ENCODE measurements at places on chromosomes 4 and X. TPM values are rescaled to one million over a fixed set of nuclear protein-coding genes. Genes with fewer than 3 reads are reported as not detected.
A peak's percentile ranks its signal among the peaks of the same experiment; 100 is the strongest.

PPM1K gene
- 78.1 TPM for total RNA-seq

BEND4 gene
- total RNA-seq: 0.11 TPM

UGT2B10 gene
- total RNA-seq: not detected

P2RY4 gene
- 0.20 TPM for total RNA-seq

- H3K27ac ChIP-seq: no peak overlapping the region
- H3K36me3 ChIP-seq: peaks cover 5% of the 10 kb centered on the region
- no peaks in the 10 kb centered on the region for H3K27me3 ChIP-seq
- no peaks in the 10 kb centered on the region for H3K4me1 ChIP-seq
- H3K4me3 ChIP-seq: no peak overlapping the region
Measured at GRCh38 chr4:26753617-26754016, 107.0 kb upstream of the STIM2 start.

DNA sequence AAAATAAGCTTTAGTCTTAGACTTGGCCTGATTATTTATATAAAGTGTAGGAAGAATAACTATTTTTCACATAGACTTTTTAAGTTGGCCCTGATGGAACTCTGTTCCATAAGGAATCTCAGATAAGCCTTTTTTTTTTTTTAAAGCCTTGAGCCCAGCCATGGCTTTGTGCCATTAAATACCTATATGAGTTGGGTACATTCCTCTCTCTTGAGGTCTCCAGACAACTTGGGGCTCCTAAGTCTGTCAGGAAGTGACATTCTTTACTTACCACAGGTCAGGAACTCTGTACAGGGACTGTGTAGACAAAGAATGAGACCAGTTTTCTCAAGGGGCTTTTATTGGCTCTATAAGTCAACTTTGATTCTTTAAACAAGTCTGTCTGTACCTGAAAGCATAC, 27.1 kb upstream of the IGFBP7 start:
- H3K4me3 ChIP-seq: no peak overlapping the region
- no peaks in the 10 kb centered on the region for H3K36me3 ChIP-seq
- peaks cover 8% of the 10 kb centered on the region for H3K27me3 ChIP-seq
- no peaks in the 10 kb centered on the region for H3K4me1 ChIP-seq
- H3K27ac ChIP-seq: no peak overlapping the region

PLRG1 gene
- total RNA-seq: 41.1 TPM

IRF2 gene
- total RNA-seq: 14.9 TPM

GRCh38 chr4:79689740-79690139, 281.7 kb upstream of the GK2 start:
- H3K4me3 ChIP-seq: no peak overlapping the region
- H3K27me3 ChIP-seq: no peaks in the 10 kb centered on the region
- H3K27ac ChIP-seq: no peak overlapping the region
- no peak for DNase-seq
- no peaks in the 10 kb centered on the region for H3K4me1 ChIP-seq

DNA sequence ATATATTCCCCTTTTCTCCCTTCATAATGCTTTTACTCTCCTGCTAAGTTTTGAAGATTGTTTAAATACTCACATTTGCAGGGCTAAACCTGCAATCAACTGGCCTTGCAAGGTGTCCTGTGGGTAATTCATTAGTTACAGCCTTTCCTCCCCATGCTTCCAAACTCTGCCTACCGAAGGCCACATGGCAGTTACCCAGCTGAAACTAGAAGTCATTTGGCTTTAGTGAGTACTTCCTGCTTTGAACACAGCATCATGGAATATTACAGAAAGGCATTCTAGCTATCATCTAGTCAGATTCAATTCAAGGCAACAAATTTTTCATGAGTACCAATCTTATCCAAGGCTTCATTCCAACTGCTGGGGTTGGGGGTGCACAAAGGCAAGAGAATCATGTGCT, 55.6 kb downstream of the SRPX start:
- H3K4me1 ChIP-seq: no peaks in the 10 kb centered on the region
- H3K27ac ChIP-seq: no peak overlapping the region
- H3K36me3 ChIP-seq: no peaks in the 10 kb centered on the region
- no peak for DNase-seq
- no peak overlapping the region for H3K4me3 ChIP-seq

CENPVL2 gene
- total RNA-seq: not detected

SORCS2 gene
- total RNA-seq: not detected

DNA sequence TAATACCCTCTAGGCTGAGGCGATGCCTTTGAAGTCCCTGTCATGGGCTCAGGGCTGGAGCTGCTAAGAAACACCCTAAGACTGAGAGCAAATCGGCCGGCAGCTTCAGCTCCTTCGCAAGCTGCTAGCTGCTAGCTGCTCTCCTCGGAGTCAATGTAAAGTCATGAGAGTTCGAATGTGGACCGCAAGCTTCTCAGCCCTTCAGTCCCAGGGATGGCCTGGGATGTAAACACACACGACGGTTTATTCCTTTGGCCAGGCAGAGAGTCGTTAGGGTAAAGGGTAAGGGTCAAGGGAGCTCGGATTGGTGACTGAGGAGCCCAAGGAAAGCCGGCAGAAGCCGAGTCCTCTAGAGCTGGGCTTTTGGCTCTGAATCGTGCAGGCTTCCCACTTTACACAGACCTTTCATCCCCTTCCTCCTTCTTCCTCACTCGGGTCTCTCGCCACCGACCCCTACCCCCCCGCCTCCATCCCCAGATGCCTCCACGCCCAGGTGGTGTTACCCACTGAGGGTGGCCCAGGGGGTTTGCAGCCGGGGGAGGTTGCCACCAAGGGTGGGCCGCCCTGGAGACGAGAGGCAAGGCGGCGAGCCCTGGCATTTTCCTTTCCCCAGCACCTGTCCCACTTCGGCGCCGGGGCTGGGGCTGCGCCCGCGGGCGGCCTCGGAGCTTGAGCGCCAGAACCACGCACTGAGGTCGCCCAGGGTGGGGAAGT, 3.1 kb upstream of the BCORL1 start:
- peaks cover 28% of the 10 kb centered on the region for H3K4me1 ChIP-seq
- H3K4me3 ChIP-seq: no peak overlapping the region
- H3K36me3 ChIP-seq: no peaks in the 10 kb centered on the region
- DNase-seq: no peak
- H3K27ac ChIP-seq: no peak overlapping the region

VCX3A gene
- total RNA-seq: not detected

MAP7D2 gene
- total RNA-seq: 0.11 TPM

- no peak overlapping the region for H3K4me3 ChIP-seq
- no peaks in the 10 kb centered on the region for H3K4me1 ChIP-seq
- no peak for DNase-seq
- H3K27ac ChIP-seq: no peak overlapping the region
- no peaks in the 10 kb centered on the region for H3K27me3 ChIP-seq
Measured at GRCh38 chr4:56307423-56307822, 79.9 kb downstream of the AASDH start.

GRCh38 chr4:170391066-170391740, 301.4 kb upstream of the AADAT start:
- no peak overlapping the region for H3K4me3 ChIP-seq
- no peaks in the 10 kb centered on the region for H3K36me3 ChIP-seq
- H3K27ac ChIP-seq: no peak overlapping the region

CYSLTR1 gene
- total RNA-seq: 7.4 TPM

DNA sequence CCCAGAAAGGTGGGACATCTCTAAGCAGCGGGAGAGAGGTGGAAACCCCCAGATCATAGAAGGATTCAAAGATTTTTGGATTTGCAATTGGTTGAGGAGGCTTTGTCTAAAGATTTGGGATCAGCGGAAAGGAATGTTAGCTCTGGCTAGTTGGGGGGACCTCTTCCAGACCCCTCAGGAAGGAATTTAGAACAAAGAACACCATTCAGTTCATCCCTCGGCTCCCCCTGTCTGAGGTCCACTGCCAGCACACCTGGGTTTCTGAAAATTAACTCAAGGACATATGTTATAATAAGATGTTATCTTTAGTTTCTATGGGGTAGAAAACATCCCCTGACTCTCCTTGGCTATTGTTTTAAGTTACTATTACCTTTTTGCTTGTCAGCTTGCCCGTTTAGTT, 163.6 kb downstream of the CEP135 start:
- H3K4me3 ChIP-seq: no peak overlapping the region
- DNase-seq: no peak
- no peaks in the 10 kb centered on the region for H3K36me3 ChIP-seq
- H3K4me1 ChIP-seq: no peaks in the 10 kb centered on the region

DNA sequence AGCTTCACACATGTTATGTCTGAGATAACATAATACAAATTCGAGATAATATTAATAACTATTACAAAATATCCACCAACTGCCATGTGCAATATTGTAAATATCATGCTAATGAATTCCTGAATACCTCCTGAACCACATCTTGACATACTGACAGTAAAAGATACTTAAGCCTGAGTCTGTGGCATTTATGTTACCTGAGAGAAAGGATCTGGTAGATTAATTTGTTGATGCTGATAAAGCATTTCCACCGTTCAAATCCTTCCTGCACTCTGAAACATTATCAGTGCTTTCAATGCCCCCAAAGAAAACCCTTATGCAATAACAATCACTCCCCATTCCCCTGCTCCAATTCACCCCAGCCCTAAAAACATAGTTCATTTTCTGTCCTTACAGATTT, 38.8 kb upstream of the ADGRA3 start:
- no peak overlapping the region for H3K27ac ChIP-seq
- no peaks in the 10 kb centered on the region for H3K27me3 ChIP-seq
- no peaks in the 10 kb centered on the region for H3K4me1 ChIP-seq
- no peaks in the 10 kb centered on the region for H3K36me3 ChIP-seq
- H3K4me3 ChIP-seq: no peak overlapping the region

GRID2 gene
- total RNA-seq: not detected

DNA sequence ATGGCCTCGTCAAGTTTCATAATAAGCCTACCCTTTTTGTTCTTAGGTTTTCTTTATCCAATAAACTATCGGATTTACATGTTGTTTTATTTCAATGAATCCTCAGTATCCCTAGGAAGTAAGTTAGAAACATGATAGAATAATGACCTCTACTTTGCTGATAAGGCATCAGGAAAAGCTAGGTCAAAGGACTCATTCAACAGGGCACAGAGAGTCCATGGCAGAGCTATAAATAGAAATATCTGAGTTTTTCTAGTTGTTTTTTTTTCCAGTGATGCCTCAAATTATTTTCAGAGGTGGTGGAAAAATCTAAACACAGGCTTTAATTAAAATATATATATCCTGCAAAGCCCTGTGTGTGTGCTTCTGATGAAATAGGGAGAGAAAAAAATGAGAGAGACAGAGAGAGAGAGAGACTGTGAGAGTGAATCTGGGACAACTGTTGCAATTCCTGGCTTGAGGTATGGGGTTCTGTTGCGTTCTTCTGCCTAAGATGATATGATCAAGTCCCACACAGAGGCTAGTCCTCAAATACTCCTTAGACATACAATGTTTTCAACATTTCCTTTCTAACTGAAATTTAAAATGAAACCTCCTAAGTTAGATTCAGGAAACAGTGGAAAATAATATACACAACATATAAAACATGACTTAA, 139.9 kb downstream of the HDX start:
- H3K4me3 ChIP-seq: no peak overlapping the region
- no peaks in the 10 kb centered on the region for H3K27me3 ChIP-seq
- H3K36me3 ChIP-seq: no peaks in the 10 kb centered on the region
- H3K4me1 ChIP-seq: no peaks in the 10 kb centered on the region

DNA sequence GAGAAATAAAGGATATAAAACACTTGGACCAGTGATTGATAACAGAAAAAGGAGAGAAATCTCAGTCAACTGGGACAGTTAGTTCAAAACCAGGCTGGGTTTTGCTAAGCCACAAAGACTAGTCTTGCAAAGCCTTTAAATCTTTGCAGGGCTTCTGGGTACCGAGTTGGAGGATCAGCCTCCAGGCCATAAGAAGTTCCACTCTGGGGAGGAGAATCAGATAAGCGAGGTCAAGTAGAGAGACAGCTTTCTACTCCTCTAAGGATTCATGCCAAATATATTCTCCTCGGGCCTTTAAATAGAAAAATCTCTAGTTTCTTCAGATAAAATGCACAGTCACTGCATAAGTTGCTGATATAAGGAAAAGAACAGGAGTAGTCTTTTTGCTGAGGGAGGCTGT, 92.7 kb downstream of the MFAP3L start:
- H3K27me3 ChIP-seq: no peaks in the 10 kb centered on the region
- no peak overlapping the region for H3K27ac ChIP-seq
- H3K36me3 ChIP-seq: no peaks in the 10 kb centered on the region
- DNase-seq: no peak

RAI2 gene
- 1.5 TPM for total RNA-seq

DNA sequence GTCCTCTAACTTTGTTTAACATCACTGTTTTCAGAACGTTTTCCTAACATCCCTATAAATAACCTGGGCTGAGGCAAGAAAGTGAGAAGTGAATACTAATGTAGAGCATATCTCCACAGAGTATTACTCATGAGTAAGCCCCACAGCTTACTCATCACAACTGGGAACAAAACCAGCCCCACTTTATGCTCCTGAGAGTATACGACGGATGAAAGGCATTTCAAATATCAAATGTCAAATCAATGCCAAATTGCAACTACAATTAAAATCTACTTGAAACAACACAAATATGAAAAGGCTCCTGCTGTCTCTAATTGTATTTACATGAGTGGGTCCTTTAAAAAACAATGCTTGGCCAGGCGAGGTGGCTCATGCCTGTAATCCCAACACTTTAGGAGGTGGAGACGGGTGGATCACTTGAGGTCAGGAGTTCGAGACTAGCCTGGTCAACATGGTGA, 41.2 kb downstream of the SH3RF1 start:
- DNase-seq: peak; percentile 10
- no peaks in the 10 kb centered on the region for H3K27me3 ChIP-seq
- H3K4me1 ChIP-seq: no peaks in the 10 kb centered on the region
- H3K4me3 ChIP-seq: no peak overlapping the region

- no peak for DNase-seq
- no peaks in the 10 kb centered on the region for H3K36me3 ChIP-seq
- H3K4me1 ChIP-seq: peaks cover 6% of the 10 kb centered on the region
- H3K27me3 ChIP-seq: no peaks in the 10 kb centered on the region
Measured at GRCh38 chr4:36333303-36333877, 52.0 kb downstream of the DTHD1 start.

DNA sequence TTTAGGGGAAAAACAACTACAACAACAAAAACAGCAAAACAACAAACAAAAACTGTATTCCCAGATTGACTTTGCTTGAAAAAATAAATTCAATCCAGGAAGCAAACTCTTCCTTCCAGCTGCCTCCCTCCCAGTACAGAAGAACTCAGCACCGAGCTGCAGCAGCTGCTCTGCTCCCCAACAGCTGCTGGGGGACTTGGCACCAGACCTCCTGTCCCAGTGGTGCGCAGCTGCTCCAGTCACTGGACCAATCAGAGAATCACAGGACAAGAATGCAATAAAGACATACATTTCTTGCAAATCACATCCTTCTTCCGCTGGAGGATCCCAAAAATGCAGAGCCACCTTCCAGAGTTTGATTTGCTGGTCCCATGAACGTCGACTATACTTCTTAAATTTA, 11.8 kb upstream of the FAM53A start:
- no peaks in the 10 kb centered on the region for H3K27me3 ChIP-seq
- H3K4me3 ChIP-seq: no peak overlapping the region
- H3K36me3 ChIP-seq: peaks cover 84% of the 10 kb centered on the region

- no peak overlapping the region for H3K27ac ChIP-seq
- H3K4me3 ChIP-seq: no peak overlapping the region
- H3K4me1 ChIP-seq: no peaks in the 10 kb centered on the region
- no peaks in the 10 kb centered on the region for H3K36me3 ChIP-seq
Measured at GRCh38 chrX:96907516-96908272, 24.0 kb downstream of the RPA4 start.

MAGEA10 gene
- total RNA-seq: not detected

- H3K4me3 ChIP-seq: no peak overlapping the region
- H3K27ac ChIP-seq: no peak overlapping the region
- DNase-seq: no peak
- no peaks in the 10 kb centered on the region for H3K4me1 ChIP-seq
Measured at GRCh38 chrX:15653961-15654360, 10.6 kb downstream of the CLTRN start.

- no peaks in the 10 kb centered on the region for H3K36me3 ChIP-seq
- H3K4me1 ChIP-seq: no peaks in the 10 kb centered on the region
- no peak overlapping the region for H3K4me3 ChIP-seq
- H3K27ac ChIP-seq: no peak overlapping the region
- no peaks in the 10 kb centered on the region for H3K27me3 ChIP-seq
Measured at GRCh38 chr4:76536373-76536689, 101.3 kb downstream of the SHROOM3 start.
